CD4-positive, alpha-beta T cell treated with Interleukin-10 for 1 hour (primary cell): ENCODE measurements at places on chromosomes 6 and 20.

- DNase-seq, result no peak
These were observed 307 bp downstream of the RANBP9 start for GRCh38 chr6:13711324-13711732.

- no peak for DNase-seq
These were observed 8.1 kb downstream of the TREML4 start for GRCh38 chr6:41236276-41236675.

DNA sequence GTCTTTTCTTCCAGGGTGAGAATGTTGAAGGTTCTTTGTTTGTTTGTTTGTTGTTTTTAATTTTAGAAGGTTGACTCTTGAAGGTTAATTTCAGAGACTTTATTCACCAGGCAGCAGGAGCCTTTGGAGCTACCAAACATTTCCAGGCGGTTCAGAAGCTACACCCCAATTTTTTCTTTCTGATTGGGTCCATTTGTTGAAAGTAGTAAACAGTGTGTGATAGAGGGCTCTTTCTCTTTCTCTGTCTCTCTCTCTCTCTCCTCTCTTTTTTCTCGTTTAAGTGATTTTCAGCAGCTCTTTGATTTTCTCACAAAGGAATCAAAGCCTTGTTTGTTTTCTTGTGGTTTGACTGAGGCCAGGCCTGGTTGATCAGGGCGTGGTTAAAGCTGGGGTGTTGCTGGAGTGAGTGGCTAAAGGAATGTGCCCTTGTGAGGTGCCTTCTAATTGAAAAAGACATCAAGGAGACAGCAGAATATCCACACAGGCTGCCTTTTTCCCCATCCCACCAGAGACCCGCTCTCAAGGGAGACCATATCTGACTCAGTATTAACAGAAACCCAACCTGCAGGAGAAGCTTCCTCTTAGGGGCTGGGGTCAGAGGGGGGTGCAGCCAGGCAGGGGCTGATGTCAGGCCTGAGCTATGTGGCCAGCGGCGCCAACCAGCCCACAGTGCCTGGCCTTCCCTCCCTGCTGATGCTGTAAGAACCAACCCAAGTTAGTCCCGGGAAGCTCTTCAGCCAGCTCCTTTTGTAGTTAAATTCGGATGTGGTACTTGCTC, 40.4 kb upstream of the NAA20 start:
- peak; percentile 7 for DNase-seq

GRCh38 chr20:32482442-32483261, 102.5 kb downstream of the NOL4L start:
- DNase-seq, result peak; percentile 45

- peak; percentile 25 for DNase-seq
These were observed 223.4 kb upstream of the TAB2 start for GRCh38 chr6:149094156-149094555.

DNA sequence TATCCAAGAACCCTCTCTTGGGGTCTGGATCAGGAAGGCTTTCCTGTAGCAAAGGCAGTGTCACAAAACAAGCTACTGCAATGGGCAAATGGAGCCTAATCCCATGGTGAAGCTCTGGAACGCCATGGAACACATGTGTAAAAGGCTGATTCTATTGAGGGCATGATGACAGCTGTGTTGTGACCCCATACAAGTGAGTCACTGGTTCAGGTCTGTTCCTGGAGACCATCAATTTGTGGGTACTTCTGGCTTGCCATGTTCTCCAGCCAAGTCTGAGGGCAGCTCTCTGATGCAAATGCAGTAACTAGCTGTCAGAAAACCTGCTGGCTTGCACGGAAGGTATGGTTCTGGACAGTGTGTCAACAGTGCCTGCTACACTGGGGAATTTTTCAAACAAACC, 33.3 kb upstream of the ECHDC1 start:
- DNase-seq, result no peak

DNA sequence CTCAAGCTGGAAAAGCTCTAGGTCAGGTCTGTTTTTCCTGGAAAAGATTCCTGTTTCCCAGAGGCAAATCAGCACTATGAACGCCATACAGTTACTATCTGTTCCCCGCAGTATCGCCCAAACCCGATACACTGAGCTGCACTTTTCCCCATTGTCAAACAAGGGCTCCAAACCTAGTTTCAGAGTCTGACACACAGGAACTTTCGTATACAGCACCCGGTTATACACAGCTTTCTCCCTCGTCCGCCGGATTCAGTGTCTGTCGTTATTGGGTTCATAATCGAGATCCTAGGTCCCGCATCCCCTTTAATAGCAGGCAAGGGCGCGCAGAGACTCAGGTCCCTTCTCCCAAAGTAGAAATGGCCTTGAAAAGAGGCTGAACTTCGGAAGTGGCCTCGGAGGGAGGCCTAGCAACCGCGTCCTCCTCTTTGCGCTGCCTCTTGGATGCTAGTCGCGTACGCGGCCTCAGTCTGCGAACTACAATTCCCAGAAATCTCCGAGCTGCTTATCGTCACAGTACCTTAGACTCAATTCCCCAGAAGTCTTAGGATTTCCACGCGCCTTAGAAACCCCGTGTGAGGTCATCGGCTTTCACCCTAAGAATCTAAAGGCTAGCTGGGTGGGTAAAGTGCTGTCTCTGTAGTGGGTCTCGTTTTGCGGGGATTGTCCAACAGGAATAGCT, 34.2 kb downstream of the ZNF391 start:
- no peak for DNase-seq

GRCh38 chr20:37449276-37449675, 71.8 kb upstream of the NNAT start:
- DNase-seq, result no peak

GRCh38 chr6:161792851-161793493, 519.1 kb upstream of the AGPAT4 start:
- DNase-seq, result no peak

DNA sequence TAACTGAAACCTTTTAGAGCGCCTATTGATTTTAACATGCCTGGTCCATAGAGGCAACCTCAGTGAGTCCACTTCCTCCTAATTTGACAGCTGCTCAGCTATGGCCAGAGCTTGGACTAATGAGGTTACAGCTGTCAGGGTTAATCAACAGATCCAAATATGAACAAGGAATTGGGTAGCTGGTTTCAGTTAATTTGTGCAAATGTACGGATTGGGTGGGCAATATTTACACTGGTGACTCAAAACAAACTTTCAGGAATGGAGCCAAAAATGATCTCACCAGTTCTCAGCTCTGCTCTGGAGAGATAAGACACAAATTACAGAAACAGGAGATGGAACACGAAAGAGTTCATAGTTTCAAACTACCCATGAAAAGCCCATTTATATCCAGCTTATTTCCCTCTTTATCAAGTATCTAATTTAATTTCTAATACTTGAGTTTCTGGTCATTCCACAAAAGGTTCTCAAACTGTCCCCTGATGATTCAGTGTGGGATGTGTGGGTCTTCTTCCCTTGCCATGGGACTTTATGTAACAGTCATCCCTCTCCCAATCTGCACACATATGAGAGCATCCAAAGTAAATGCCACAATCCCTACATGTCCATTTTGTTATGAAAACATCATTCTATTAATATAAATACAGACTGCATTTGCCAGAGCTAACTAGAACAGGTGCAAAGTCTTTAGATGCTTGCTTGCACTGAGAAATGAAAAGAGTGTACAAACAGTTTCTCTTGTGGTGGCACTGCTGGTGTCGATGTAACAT, 149.9 kb downstream of the RPS12 start:
- DNase-seq, result no peak

DNA sequence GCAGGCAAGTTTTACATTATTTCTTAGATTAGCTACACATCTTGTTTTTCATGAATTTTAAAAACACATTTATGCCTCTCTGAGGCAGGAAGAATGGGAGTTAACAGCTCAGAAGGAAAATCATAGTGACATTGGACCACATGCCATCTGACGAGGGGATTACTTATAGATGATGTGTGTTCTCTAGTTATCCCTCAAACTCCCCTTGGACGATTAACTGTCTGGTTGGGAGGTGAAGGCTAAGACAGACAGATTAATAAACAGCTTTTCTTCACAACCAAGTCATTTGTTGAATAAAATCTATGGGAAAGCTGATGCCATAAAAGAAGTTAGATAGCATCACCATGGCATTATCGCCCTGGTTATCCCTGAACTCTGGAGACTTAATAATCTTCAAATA, 80.0 kb upstream of the PREP start:
- DNase-seq, result no peak

GRCh38 chr6:37202788-37203491, 33.0 kb downstream of the PIM1 start:
- no peak for DNase-seq

- no peak for DNase-seq
These were observed 95.3 kb upstream of the C6orf118 start for GRCh38 chr6:165404697-165405096.

DNA sequence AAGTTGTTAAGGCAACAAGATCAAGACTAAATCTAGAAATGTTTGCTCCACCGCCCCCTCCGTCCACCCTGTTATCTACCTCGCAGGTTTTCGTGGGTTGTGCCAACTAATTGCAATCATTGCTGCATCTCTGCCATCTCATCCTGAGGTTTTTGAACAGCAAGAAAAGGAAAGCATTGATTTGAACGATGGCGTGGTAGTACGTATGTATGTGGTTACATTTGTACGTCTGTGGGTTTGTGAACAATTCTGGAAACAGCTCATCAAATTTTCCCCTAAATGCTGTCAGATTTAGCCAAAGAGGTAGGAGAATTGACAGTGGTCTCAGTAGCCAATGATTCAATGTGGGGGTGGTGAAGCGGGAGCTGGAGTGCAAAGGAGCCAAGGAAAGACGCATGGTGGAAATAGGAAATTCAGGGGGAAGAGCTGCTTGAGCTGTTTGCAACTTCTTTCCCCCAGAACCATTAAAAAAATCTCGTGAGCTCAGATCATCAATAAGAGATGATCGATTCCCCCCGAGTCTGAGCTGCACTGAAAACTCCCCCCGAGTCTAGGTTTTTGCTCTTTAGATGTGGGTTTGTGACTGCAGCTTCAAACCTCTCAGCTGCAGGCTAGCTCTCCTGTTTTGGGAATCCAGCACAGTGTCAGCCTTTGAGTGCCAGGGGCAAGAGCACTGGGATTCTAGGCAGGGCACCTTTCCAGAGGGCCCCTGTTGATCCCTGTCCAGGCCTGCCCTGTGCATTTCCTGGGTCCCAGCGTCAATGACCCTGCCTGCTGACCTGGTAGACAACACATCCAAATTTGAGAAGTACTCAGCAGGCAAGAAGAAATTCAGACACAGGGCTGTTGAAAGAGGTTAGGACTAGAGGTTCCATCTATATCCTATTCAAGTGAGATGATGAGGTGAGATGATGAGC, 72.6 kb upstream of the LY86 start:
- no peak for DNase-seq

GRCh38 chr6:47455533-47456209, 21.9 kb upstream of the CD2AP start:
- DNase-seq, result no peak

- DNase-seq, result no peak
These were observed 55.6 kb upstream of the ATXN1 start for GRCh38 chr6:16816891-16817290.

DNA sequence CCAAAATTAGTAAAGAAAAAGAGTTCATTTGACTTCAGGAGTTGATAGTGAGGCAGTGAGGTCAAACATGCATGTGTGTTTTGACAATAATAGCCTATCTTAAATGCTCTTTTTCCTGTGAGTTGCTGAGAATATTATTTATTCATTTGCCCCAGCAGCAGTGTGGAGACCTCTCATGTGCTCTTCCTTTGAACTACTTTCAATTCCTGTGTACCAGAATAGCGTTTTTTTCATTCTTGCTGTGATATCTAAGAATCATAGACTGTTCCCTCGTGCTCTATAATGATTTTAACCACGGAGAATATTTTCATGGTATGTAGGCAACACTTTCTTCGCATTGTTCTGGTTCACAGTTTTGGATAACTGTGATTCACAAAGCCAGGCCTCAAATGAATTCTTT, 5.2 kb downstream of the CDYL start:
- DNase-seq, result no peak

GRCh38 chr6:61745994-61746393, 540.0 kb downstream of the KHDRBS2 start:
- no peak for DNase-seq

DNA sequence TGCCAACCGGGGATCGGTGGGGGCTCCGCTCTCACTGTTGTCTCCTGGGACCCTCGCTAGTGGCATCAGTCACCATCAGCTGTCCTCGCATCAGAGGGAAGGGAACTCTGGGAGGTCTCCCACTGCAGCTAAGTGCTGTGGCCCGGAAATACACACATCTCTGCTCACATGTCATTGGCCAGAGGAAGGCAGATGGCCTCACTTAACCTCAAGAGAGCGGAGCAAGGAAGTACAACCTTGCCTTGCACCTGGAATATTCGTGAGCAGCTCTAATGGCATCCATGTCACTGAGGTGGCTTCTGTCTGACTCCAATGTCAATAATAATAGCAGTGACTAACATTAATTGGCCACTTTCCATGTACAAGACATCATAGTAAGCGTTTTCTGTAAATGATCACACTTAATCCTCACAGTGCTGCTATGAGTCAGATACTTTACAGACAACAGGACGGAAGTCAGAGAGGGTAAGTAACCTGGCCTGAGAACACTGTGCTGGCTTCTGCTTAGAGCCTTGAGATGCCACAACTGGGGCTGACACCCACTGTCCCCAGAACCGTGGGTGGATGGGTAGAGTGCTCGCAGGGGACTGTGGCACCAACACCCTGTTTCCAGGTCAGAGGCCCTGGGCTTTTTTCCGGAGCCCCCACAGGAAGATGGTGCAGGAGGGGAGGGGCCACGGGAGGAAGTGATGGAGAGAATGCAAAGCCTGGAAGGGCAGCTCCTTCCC, 6.0 kb downstream of the LHFPL5 start:
- no peak for DNase-seq

DNA sequence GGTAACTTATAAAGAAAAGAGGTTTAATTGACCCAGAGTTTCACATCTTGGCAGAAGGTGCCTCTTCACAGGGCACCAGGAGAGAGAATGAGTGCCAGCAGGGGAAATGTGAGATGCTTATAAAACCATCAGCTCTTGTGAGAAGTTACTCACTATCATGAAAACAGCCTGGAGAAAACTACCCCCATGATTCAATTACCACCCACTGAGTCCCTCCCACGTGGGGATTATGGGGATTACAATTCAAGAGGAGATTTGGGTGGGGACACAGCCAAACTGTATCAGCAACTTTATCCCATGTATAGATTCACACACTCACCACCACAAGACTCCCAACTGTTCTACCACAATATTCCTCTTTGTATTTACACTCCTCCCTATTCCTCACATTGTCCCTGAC, 10.6 kb downstream of the PDSS2 start:
- DNase-seq, result no peak
